ENCODE measurements at places on chromosomes 2 and 18.

DNA sequence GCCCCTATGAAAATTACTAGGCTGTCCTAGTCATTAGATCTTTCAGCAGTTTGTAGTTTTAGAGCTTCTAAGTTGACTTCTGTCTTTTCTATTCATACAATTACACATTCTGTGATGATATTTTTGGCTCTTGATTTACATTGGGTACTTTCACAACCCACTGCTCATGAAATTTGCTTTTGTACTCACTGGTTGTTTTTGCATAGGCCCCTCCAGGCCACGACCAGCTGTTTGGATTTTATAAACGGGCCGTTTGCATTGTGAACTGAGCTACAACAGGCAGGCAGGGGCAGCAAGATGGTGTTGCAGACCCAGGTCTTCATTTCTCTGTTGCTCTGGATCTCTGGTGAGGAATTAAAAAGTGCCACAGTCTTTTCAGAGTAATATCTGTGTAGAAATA is 193.8 kb downstream of the RPIA start:
- DNase-seq, result no peak

GRCh38 chr18:60295674-60296073 is 76.9 kb downstream of the MC4R start:
- DNase-seq, result no peak

DNA sequence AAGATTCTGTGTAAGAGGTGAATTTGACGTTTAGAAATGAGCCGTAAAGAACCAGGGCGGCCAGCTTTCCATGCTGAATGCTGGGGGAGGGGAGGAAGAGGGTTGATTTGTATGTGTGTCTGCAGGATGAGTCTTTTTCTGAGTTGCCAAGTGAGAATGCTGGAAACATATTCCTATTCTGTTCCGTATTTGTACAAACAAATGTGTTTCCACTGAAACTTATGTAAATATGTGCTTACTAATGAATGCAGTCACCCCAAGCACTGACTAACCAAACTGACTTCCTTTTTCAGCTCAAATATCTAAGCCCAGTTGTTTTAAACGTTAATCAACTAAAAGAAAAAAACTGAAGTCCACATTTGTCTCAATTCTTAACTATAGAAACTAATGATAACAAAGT is 74.9 kb upstream of the APCDD1 start:
- DNase-seq, result no peak

- DNase-seq, result no peak
Measured at GRCh38 chr18:10805587-10806118, 279.8 kb downstream of the NAPG start.

DNA sequence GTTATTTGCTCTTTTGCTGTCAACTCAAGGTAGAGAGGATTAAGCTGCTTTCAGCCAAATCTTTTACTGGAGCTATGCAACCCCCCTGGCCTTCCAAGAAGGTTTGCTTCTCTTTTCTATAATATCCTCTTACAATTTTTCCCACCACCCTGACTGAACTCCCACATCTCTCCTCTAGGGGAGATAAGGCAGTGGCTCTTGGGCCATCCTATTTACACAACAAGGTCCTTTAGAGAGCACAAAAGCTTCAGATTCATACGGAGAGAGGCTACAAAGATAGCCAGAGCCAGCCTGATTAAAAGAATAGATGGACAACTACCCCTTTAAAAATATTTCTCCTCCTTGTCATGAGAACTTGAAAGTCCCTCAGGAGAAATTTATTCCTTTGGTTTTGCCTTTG is 95.7 kb downstream of the TPGS2 start:
- DNase-seq, result no peak

DNA sequence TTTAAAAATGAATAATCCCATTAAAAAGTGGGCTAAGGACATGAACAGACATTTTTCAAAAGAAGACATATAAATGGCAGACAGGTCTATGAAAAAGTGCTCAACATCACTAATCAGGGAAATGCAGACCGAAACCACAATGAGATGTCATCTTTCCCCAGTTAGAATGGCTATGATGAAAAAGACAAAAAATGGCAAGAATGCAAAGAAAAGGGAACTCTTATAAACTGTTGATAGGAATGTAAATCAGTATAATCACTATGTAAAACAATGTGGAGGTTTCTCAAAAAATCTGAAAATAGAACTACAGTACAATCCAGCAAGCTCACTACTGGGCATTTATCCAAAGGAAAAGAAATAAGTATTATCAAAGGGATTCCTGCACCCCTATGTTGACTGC is 169.2 kb downstream of the METTL4 start:
- no peak for DNase-seq

GRCh38 chr2:101775092-101775491 is 77.6 kb downstream of the MAP4K4 start:
- DNase-seq, result no peak

DNA sequence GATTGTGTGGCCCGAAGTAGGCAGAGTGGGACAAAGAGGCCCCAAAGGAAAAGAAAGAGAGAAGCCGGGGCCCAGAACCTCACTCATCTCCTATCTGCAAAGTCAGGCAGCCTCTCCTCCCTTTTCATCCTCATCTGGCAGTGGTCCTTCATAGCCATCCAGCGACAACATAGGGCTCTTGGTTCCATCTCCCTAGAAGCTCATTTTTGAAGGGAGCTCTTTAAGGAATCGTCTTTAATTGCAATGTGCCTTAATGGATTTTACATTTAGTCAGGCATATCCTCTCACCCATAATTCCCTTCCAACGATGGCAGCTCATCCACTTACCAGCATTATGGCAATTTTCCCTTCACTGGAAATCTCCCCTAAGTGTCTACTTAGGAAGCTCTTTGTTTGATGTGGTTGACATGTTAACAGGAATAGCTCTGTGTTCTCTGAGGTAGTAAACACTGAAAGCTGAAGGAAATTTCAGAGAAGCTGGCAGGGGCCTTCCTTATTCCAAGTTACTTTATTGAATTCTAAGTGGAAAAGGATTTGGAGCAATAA is 780.6 kb downstream of the TSN start:
- DNase-seq, result no peak

- DNase-seq, result peak; percentile 86
Measured at GRCh38 chr18:22933206-22933965, at the start of gene RBBP8. Gene RBBP8, plus strand, starts transcription at chr18:22933328. Its CDS starts 3,524 bp downstream, at chr18:22936852.

DNA sequence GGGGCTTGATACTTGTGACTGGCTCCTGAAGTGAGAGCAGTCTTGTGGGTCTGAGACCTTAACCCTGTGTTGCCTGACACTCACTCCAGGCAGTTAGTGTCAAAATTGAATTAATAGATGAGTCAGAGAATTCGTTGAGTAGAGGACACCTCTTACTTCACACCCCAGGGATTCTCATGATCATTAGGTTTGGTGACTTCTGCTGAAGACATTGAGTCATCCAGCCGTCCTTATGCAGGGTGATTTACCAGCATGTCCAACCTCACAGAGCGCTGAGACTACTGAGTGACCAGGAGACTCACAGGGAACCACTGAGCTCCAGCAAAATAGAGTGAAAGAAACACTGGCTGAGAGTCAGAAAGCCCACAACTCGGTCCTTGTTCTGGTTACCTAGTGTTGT is 36.0 kb upstream of the EVA1A start:
- no peak for DNase-seq

DNA sequence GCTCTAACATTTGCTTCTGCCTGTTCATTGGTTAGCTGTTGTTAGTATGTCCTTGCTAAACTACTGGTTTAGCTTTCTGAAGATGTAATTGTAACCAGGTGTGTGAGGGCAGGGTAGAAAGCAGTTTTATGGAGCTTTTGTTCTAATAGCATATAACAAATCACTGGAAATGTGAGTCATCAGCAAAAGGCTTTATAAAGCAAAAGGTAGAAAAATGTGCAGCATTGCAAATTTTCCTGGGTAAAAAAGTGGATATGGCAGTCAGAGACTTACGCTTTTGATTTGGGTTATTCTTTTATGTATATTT is 85.3 kb downstream of the ZNF407 start:
- no peak for DNase-seq

DNA sequence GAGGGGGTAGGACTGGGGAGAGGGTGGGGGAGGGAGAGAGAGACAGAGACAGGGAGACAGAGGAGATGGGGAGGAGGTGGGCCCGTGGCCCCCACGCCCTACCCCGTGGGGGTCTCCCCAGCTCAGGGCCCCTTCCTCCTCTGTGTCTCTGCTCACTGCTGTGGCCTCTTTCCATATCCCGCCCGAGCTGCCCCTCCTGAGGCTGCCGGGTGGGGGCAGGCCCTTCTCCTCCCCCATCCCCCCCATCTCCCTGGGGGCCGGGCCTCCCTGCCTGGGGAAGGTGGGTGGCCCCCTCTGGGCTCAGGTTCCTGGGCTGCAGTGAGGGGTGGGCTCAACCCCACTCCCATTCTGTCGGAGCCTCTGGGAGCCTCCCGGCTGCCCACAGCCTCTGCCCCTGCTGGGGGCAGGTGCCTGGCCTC is 332 bp upstream of the PDCD1 start:
- peak; percentile 69 for DNase-seq

- DNase-seq, result no peak
Measured at GRCh38 chr2:127807678-127808353, 3.2 kb downstream of the WDR33 start.

DNA sequence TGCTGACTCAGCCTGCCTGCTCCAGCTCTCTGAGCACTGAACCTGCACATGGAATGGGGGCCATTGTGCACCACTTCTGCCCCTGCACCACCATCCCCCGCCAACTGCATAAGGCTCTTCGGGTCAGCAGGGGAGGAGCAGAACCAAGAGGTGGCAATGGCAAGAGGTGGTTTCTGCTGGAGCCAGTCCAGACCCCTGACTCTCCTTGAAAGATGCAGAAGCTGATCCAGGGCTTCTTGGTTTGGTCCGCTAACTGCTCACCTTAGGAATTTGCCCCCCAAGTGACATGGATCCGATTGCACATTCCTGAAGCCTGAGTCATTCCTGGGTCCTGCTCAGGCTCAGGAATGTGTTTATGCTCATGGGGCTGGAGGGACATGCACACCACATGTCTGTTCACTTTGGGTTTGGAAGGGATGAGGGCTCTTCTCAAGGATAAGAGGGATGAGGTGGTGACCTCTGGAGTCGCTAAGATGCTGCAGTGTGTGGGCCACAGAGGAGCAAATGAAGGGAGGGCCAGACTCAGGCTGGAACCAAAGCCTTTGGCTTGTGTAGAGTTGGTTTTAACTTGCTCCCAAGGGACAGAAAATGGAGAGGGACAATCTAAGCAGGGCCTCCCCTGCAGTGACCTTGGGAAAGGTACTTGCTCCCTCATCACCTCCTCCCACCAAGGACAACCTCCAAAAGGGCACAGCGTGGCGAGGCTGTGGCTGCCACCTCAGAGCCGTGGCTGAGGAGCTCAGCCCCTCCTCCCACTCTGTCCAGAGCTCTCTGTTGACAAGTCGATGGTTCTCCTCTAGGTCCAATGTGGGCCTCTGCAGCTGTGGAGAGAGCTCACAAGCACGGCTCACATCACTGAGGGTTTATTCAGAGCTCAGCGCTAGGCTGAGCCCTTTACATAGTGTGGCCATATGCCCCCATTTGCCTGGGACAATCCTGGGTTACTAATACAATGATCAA is 66.2 kb downstream of the HS1BP3 start:
- DNase-seq, result peak; percentile 48

GRCh38 chr2:197310271-197310985 is at the start of gene ANKRD44:
Gene ANKRD44, minus strand, starts transcription at chr2:197310780. Its CDS starts 176 bp downstream, at chr2:197310604.
- peak; percentile 94 for DNase-seq
